ENCODE measurements at places on chromosomes 5 and 9. TPM values are rescaled to one million over a fixed set of nuclear protein-coding genes. Genes with fewer than 3 reads are reported as not detected.

- no peaks in the 10 kb centered on the region for H3K4me1 ChIP-seq
- DNase-seq, result no peak
- H3K36me3 ChIP-seq, result no peaks in the 10 kb centered on the region
- H3K27ac ChIP-seq, result no peak overlapping the region
- no peaks in the 10 kb centered on the region for H3K27me3 ChIP-seq
- no peak overlapping the region for H3K4me3 ChIP-seq
Measured at GRCh38 chr5:7410936-7411511, 15.1 kb downstream of the ADCY2 start.

- H3K27me3 ChIP-seq, result no peaks in the 10 kb centered on the region
- no peaks in the 10 kb centered on the region for H3K4me1 ChIP-seq
- no peak overlapping the region for H3K27ac ChIP-seq
- DNase-seq, result no peak
Measured at GRCh38 chr9:81424431-81424830, 264.9 kb downstream of the TLE1 start.

DNA sequence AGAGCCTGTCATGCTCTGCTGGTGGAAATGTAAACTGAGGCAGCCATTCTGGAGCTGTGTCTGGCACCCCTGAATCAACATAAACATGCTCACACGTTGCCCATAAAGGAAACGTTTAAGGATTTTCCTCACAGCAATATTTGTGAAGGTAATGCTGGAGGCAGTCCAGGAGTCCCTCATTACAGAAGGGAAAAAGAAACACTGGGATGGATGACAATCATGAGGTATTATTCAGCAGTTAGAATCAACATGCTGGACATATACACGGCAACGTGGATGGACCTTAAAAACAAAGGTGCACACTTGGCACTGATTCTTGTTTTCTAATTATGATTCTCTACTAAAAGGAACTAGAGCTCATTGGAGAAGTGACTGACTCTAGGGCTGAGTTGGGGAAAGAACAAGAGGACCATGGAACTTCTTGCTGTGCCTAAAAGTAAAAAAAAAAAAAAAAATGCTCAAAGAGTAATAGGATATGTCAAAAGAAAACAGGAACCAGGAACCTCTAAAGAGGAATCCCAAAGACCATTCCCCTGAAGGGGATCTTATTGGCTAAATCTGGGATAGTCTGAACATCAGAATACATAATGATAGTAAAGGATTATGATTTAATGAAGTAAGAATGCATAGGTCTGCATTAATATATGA, 18.6 kb downstream of the B4GALT1 start:
- H3K27me3 ChIP-seq, result no peaks in the 10 kb centered on the region
- no peak for DNase-seq
- H3K4me3 ChIP-seq, result no peak overlapping the region
- no peaks in the 10 kb centered on the region for H3K36me3 ChIP-seq

GRCh38 chr5:170540271-170540670, 36.5 kb downstream of the KCNIP1 start:
- DNase-seq, result no peak
- H3K4me1 ChIP-seq, result no peaks in the 10 kb centered on the region
- no peak overlapping the region for H3K4me3 ChIP-seq
- no peaks in the 10 kb centered on the region for H3K36me3 ChIP-seq
- no peaks in the 10 kb centered on the region for H3K27me3 ChIP-seq

DNA sequence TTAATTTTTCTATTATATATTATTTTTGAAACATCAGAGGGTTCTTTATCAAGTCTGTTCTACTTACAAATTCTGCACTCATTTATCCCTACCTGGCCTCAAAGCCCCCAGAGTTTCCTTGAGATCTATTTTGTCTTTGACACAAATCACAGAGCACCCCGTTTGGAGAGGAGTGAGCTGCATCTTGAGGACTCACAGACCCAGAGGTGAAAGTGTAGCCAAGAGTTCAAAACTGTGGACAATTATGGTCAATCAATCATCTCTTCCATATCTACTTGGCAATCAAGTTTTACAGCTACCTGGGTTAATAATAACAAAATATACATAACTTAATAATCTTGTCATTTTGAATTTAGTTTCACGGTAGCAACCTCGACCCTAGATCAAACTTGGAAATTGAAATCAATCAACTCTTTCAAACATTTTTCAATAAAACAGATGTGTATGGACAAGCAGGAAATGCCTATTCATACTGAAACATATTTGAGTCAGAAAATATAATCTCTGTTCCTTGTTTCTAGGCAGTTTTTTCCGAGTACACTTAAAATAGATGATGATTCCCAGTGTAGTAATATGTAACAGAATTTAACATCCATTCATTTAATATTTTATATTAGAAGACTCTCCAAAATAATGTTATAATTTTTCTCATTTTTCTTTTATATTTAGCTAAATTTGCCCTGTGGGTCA, 13.7 kb upstream of the SYK start:
- no peak overlapping the region for H3K27ac ChIP-seq
- H3K27me3 ChIP-seq, result no peaks in the 10 kb centered on the region
- H3K4me1 ChIP-seq, result no peaks in the 10 kb centered on the region
- H3K4me3 ChIP-seq, result no peak overlapping the region
- H3K36me3 ChIP-seq, result no peaks in the 10 kb centered on the region

DNA sequence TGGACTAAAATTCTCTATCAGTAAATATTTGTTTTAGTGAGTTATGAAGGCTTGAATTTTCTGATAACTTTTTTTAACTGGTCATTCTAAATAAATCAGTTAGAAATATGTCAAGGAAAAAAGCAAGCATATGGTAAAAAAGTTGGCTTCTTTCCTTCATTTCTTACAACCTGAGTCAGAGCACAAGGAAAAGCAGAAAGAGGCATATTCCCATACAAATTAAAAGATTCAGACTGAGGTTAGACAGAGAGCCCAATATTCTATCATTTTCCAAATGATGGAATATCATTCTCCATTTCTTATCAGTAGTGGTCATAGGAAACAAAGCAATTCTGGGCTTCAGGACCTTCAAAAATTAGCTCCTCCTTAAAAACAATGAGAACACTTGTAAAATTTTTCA, 732.1 kb downstream of the MAT2B start:
- H3K4me1 ChIP-seq, result no peaks in the 10 kb centered on the region
- no peak overlapping the region for H3K4me3 ChIP-seq
- H3K27me3 ChIP-seq, result no peaks in the 10 kb centered on the region

DNA sequence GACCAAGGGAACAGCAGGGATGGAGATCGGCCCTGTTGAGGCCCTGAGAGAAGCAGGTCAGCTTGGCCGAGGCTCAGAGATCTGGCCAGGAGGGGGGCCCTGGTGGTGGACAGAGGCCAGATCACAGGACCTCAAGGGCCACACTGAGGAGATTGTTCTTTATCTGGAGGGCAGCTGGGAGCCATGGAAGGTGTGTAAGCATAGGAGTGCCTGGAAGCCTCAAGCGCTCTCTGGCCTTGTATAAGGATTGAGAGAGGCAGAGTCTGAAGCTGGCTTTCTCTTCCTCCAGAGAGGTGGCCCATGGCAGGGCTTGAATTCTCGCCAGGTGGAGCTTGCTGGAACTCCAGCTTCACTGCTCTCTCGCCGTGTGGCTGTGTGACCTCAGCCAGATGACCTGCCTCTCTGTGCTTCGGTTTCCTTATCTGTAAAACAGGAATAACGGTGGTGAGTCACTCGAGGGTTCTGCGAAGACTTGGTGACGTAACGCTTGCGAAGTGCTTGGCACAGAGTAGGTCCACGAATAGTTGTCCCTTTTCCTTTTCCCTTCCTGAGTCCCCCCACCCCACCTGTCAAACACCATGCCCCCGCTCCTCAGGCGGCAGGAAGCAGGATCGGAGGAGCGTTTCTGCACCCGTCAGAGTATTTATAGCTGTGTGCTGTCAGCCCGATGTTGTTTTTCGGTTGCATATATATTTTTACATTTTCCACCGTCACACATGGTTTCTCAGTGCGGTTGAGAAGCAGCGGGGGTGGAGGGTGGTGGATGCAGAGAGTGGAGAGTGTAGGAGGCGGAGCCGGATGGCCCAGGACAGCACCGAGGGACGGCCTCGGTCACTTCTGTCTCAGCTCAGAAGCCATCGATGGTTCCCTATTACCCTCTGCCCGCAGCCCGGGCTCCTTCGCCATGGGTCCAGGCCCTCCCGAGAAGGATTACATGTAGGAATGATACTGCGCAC, 17.0 kb upstream of the CRB2 start:
- DNase-seq, result no peak
- peaks cover 6% of the 10 kb centered on the region for H3K4me1 ChIP-seq
- H3K27ac ChIP-seq, result no peak overlapping the region
- H3K4me3 ChIP-seq, result peak overlapping the region; percentile 35
- H3K36me3 ChIP-seq, result no peaks in the 10 kb centered on the region
- H3K27me3 ChIP-seq, result no peaks in the 10 kb centered on the region

GRCh38 chr5:69035665-69036064, 58.1 kb upstream of the SLC30A5 start:
- no peak overlapping the region for H3K27ac ChIP-seq
- DNase-seq, result no peak
- H3K36me3 ChIP-seq, result no peaks in the 10 kb centered on the region
- no peaks in the 10 kb centered on the region for H3K4me1 ChIP-seq

The GNA14 gene
- total RNA-seq, result 2.0 TPM

DNA sequence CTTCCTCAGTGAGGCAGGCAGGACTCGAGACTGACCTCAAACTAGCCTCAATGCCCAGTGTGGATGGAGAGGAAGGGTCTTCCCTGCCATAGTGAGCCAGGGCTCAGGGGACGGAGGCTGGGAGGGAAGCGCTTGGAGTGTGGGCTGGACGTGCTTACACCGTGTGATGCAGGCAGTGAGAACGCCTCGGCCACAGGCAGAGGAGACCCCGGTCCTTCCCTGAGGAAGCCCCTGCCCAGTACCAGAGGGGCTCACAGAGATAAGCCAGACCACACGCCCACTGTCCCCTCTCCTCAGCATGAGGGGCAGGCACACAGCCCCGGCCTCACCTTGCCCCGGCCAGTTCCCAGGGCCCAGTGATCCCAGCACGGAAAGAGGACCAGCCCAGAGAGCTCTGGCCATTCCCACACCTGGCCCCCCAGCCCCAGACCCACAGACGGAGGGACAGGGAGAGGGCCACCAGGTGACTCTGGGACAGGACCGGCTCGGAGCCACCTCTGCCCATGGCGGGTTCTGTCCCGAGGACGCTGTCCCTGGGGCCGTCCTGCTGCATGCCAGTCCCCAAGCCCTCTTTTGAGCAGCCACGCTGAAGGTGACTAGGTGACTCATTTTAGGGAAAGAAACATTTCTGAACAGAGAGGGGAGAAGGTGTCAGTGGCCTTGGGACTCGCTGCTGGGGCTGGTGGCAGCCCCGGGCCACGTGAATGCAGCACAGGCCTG, 6.0 kb upstream of the NSMF start:
- H3K27me3 ChIP-seq, result no peaks in the 10 kb centered on the region
- no peaks in the 10 kb centered on the region for H3K36me3 ChIP-seq
- DNase-seq, result no peak
- H3K27ac ChIP-seq, result no peak overlapping the region
- no peaks in the 10 kb centered on the region for H3K4me1 ChIP-seq
- no peak overlapping the region for H3K4me3 ChIP-seq

The TAF11L12 gene
- total RNA-seq, result not detected

DNA sequence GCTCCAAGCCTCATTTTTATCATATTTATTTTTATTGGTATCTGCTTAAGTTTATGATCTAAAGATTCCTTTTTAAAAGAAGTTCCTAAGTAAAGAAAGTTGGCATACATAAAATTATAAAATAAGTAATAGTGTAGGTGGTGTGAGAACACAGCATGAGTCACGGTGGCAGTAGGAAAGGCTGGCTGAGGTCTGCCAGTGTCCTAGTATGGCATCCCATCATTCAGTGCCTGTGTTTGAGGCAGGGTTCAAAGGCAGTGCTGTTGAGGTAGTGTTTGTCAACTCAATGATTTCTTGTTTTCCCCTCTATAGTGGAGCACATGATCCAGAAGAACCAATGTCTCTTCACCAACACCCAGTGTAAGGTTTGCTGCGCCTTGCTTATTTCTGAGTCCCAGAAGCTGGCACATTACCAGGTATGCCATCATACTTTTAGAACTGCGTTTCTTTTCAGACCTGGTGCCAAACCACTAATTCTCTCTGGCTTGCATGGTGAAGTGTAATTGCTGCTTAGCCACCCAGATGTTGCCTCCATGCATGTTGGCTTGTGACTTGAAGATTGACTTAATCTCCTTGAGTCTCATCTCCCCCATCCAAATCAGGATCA, 18.4 kb downstream of the ZNF346 start:
- no peak overlapping the region for H3K27ac ChIP-seq
- no peaks in the 10 kb centered on the region for H3K4me1 ChIP-seq
- no peaks in the 10 kb centered on the region for H3K27me3 ChIP-seq
- H3K4me3 ChIP-seq, result no peak overlapping the region
- no peak for DNase-seq
- H3K36me3 ChIP-seq, result no peaks in the 10 kb centered on the region

GRCh38 chr9:107548298-107549142, 59.0 kb upstream of the KLF4 start:
- no peak for DNase-seq
- peak overlapping the region; percentile 7 for H3K4me3 ChIP-seq
- no peaks in the 10 kb centered on the region for H3K27me3 ChIP-seq
- H3K27ac ChIP-seq, result peak overlapping the region; percentile 70

The AGPAT2 gene
- 551 TPM for total RNA-seq

- no peaks in the 10 kb centered on the region for H3K4me1 ChIP-seq
- H3K27me3 ChIP-seq, result no peaks in the 10 kb centered on the region
- no peak overlapping the region for H3K4me3 ChIP-seq
- no peak overlapping the region for H3K27ac ChIP-seq
- H3K36me3 ChIP-seq, result no peaks in the 10 kb centered on the region
Measured at GRCh38 chr9:14531341-14532269, 161.6 kb downstream of the ZDHHC21 start.

- H3K27me3 ChIP-seq, result no peaks in the 10 kb centered on the region
- no peaks in the 10 kb centered on the region for H3K36me3 ChIP-seq
- DNase-seq, result no peak
- no peaks in the 10 kb centered on the region for H3K4me1 ChIP-seq
- H3K27ac ChIP-seq, result peak overlapping the region; percentile 25
- H3K4me3 ChIP-seq, result no peak overlapping the region
Measured at GRCh38 chr9:115039516-115040120, 78.3 kb downstream of the TNC start.

The NME5 gene
- 2.5 TPM for total RNA-seq

The BARHL1 gene
- not detected for total RNA-seq

- H3K27ac ChIP-seq, result no peak overlapping the region
- H3K4me1 ChIP-seq, result no peaks in the 10 kb centered on the region
- DNase-seq, result no peak
- H3K27me3 ChIP-seq, result no peaks in the 10 kb centered on the region
- no peak overlapping the region for H3K4me3 ChIP-seq
- no peaks in the 10 kb centered on the region for H3K36me3 ChIP-seq
Measured at GRCh38 chr9:133968966-133969617, 23.0 kb downstream of the VAV2 start.

- no peak overlapping the region for H3K4me3 ChIP-seq
- no peak overlapping the region for H3K27ac ChIP-seq
- DNase-seq, result no peak
- H3K4me1 ChIP-seq, result no peaks in the 10 kb centered on the region
- no peaks in the 10 kb centered on the region for H3K36me3 ChIP-seq
- no peaks in the 10 kb centered on the region for H3K27me3 ChIP-seq
Measured at GRCh38 chr9:104802110-104802509, 38.2 kb downstream of the NIPSNAP3B start.

The CHSY3 gene
- total RNA-seq, result 3.7 TPM

Measured in breast epithelium (tissue), 4 donors.